Pulmonary artery endothelial cell (primary cell): ENCODE measurements at places on chromosomes 7 and 10.

DNA sequence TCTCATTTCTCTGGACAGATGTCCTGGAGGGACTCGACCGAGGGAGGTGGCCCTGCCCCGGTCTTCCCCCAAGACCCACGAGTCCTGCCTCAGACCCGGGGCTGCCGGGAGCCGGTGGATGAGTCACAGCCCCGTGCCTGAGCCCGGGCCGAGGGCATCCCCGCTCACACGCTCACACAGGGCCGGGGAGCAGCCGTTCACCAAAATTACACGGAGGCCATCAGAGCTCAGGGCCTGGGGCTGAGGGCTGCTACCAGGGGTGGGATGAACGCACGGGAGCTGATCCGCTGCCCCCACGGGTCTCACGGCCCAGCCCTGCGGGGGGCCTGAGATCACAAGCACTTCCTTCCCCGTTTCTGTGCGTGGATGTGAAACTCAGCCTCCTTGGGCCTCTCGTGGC lies 17.5 kb downstream of the FAM20C start:
- no peak for DNase-seq

GRCh38 chr7:70669854-70670253 lies 462.1 kb upstream of the GALNT17 start:
- no peak for DNase-seq

- no peak for DNase-seq
Measured at GRCh38 chr10:124040451-124041188, 52.8 kb downstream of the CHST15 start.

- DNase-seq: no peak
Measured at GRCh38 chr10:69068549-69068948, 19.4 kb upstream of the SRGN start.

DNA sequence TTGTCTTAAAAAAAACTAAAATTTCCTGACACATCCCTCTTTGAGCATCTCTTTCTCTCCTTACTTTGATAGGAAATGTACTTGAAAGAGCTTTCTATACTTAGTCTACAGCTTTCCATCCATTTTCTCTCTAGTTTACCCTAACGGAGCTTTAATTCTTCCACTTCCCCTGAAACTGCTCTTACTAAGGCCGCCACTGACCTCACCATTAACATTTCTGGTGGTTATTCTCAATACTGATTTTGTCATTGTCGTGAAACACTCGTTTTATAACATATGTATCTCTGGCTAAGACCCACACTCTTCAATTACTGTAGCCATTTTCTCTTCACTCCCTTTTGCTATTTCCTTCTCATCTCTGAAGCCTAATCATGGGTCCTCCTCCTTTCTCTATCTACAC lies 262.0 kb upstream of the FERD3L start:
- no peak for DNase-seq
